ENCODE measurements at places on chromosomes 5 and 9. TPM values are rescaled to one million over a fixed set of nuclear protein-coding genes. Genes with fewer than 3 reads are reported as not detected.

GRCh38 chr9:134838651-134839454 lies 41.8 kb upstream of the FCN2 start:
- H3K27ac ChIP-seq = no peak overlapping the region
- no peaks in the 10 kb centered on the region for H3K27me3 ChIP-seq
- no peak overlapping the region for H3K4me3 ChIP-seq

The B4GALT7 gene
- 48.8 TPM for total RNA-seq

DNA sequence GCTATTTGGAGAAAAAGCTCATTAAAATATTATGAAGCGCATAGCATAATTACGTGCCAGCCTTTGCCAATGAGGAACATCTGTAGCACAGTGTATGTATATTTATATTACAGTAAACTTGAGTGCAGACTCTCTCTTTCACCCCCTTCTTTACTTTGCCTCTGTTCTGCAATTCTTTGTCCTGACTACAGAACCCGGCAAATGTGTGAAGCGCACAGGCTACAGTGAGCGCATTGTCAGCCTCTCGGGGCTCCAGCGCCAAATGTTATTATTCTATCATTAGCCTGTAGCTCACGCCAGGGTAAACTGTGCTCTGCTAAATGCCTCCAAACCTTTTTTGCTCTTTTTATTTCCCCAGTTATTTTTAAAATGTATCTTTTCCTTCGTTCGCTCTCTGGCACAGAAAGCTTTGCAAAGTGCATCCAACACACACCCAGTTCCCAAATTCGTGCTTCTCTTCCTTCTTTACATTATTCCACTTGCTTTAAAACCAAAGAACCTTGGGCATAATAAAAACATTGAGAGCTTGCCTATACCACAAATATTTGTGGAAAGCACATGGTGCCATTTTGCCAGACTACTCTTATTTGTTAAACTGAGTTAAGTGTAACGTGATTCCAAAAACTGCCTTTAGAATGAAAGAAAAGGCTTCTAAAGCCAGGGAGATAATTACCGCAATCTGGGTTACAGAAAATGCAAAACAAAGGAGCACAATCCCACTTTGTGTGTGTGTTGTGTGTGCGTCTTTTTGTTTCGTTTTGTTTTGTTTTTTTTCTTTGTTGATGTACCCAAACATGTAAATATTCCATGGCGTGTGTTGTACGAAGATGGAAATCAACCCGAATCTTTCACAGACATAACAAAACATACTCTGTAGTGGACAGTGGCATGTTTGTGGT lies 164.1 kb upstream of the MPDZ start:
- no peak overlapping the region for H3K4me3 ChIP-seq
- H3K4me1 ChIP-seq = peaks cover 9% of the 10 kb centered on the region
- DNase-seq = no peak
- no peaks in the 10 kb centered on the region for H3K36me3 ChIP-seq

The C9orf50 gene
- total RNA-seq = not detected

DNA sequence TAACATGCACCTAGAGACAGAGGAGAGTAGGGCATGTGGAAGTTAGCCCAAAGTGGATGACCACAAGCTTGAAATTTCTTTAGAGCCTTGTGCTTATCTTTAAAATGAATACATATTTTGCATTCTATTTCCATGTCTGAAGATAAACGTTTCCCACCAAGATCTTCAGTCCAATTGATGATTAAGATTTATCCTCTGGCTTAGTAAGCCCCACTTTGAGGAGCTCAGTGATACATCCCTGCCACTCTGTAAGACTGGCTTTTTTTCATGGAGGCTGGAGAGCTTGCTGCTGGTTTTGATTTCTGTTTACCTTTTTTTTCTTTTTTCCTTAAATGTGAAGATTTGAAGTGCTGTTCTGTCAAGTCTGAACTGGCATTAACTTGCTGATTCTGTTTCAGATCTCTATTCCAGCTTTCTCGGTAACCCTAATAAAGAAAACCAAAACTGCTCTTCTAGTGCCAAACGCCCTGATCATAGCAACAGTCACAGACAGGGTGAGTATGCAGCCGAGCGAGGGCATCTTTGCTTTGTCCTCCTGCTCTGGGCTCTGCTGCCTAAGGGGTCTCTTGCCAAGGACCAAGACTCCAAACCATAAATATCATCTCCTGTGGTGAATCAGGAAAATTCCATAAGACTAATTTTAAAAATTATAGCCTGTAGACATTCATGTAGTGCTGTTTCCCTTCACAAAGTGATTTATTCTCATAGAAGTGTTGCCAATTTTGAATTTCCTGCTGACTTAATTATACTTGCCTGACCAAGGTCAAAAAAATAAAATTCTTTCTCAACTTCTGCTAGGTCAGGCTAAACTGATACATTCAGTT lies 54.3 kb downstream of the GRAMD2B start:
- H3K27ac ChIP-seq = no peak overlapping the region
- peaks cover 32% of the 10 kb centered on the region for H3K36me3 ChIP-seq
- H3K4me3 ChIP-seq = no peak overlapping the region
- no peak for DNase-seq
- no peaks in the 10 kb centered on the region for H3K27me3 ChIP-seq
- H3K4me1 ChIP-seq = peaks cover 7% of the 10 kb centered on the region

The AK8 gene
- 1.4 TPM for total RNA-seq

The DPH7 gene
- 30.2 TPM for total RNA-seq

The LCN15 gene
- total RNA-seq = not detected

The RMRP gene
- total RNA-seq = 8,471 TPM

GRCh38 chr5:14812166-14812565 lies 59.4 kb downstream of the ANKH start:
- DNase-seq = no peak
- H3K27me3 ChIP-seq = no peaks in the 10 kb centered on the region
- H3K27ac ChIP-seq = no peak overlapping the region
- peaks cover 26% of the 10 kb centered on the region for H3K4me1 ChIP-seq
- no peak overlapping the region for H3K4me3 ChIP-seq
- peaks cover 8% of the 10 kb centered on the region for H3K36me3 ChIP-seq

- no peak for DNase-seq
- H3K4me3 ChIP-seq = no peak overlapping the region
- no peaks in the 10 kb centered on the region for H3K4me1 ChIP-seq
- no peaks in the 10 kb centered on the region for H3K36me3 ChIP-seq
Observed at GRCh38 chr9:117682955-117683710, 21.1 kb upstream of the TLR4 start.

- DNase-seq = no peak
- no peak overlapping the region for H3K4me3 ChIP-seq
- H3K36me3 ChIP-seq = no peaks in the 10 kb centered on the region
- no peaks in the 10 kb centered on the region for H3K27me3 ChIP-seq
Observed at GRCh38 chr9:132731230-132731629, 61.0 kb downstream of the GTF3C4 start.

The ZFP37 gene
- 1.3 TPM for total RNA-seq

DNA sequence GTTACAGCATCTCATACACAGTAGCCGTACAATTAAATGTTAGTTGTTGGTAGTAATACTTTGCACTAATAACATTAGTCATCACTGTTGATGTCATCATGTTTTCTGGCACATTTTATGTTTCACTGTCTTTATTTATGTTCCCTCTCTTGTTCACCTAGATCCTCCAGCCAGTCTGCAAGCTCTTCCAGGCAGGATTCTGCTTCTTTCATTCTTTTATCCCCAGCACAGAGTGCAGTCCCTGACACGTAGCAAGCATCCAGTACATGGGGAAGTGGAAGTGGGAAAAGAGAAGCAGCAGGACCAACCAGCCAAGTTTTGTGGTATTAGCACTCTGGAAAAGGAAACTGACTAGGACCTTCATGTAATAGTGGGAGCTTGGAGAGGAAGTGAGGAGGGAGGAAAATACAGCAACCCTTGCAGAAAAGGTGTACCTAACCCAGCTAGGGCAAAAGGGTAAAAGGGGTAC lies 89.7 kb upstream of the SLC44A1 start:
- no peak overlapping the region for H3K4me3 ChIP-seq
- no peaks in the 10 kb centered on the region for H3K36me3 ChIP-seq
- no peak overlapping the region for H3K27ac ChIP-seq
- peaks cover 13% of the 10 kb centered on the region for H3K4me1 ChIP-seq
- DNase-seq = no peak

- no peak overlapping the region for H3K4me3 ChIP-seq
- H3K4me1 ChIP-seq = no peaks in the 10 kb centered on the region
- no peaks in the 10 kb centered on the region for H3K27me3 ChIP-seq
- H3K27ac ChIP-seq = no peak overlapping the region
- H3K36me3 ChIP-seq = no peaks in the 10 kb centered on the region
Observed at GRCh38 chr9:79562749-79563386, 8.9 kb upstream of the TLE4 start.

The RASGRF2 gene
- 26.3 TPM for total RNA-seq

- no peak for DNase-seq
- no peaks in the 10 kb centered on the region for H3K36me3 ChIP-seq
- H3K4me1 ChIP-seq = no peaks in the 10 kb centered on the region
Observed at GRCh38 chr9:71634752-71635151, 133.6 kb downstream of the CEMIP2 start.

The ANKRD55 gene
- not detected for total RNA-seq

- H3K4me1 ChIP-seq = peaks cover 11% of the 10 kb centered on the region
- H3K4me3 ChIP-seq = no peak overlapping the region
- H3K27me3 ChIP-seq = no peaks in the 10 kb centered on the region
- DNase-seq = no peak
- H3K36me3 ChIP-seq = peaks cover 22% of the 10 kb centered on the region
Observed at GRCh38 chr9:86287013-86287412, 4.7 kb upstream of the ISCA1 start.

GRCh38 chr9:16333691-16334090 lies 536.8 kb downstream of the BNC2 start:
- no peak overlapping the region for H3K4me3 ChIP-seq
- H3K27ac ChIP-seq = no peak overlapping the region
- peaks cover 28% of the 10 kb centered on the region for H3K4me1 ChIP-seq
- H3K27me3 ChIP-seq = no peaks in the 10 kb centered on the region
- DNase-seq = no peak
- peaks cover 10% of the 10 kb centered on the region for H3K36me3 ChIP-seq

DNA sequence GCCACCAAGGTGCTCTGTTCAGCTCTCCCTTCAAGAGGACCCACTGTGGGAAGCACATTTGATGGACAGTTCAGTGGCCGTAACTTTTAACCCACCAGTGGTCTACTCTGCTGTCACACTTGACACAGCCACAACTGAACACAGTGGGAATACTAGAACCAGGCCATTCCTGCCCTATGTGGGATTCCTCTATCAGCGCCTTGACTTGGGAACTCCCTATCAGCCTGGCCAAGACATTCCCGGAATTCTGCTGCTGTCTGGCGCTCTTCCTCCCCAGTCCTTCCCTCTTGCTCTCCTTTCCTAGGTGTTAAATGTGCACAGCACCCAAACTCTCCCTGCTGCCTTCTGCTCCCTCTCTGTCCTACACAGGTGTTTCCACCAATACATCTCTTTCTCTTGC lies 23.1 kb upstream of the SH3PXD2B start:
- no peak overlapping the region for H3K4me3 ChIP-seq
- no peaks in the 10 kb centered on the region for H3K4me1 ChIP-seq
- DNase-seq = no peak
- H3K27ac ChIP-seq = no peak overlapping the region
- no peaks in the 10 kb centered on the region for H3K36me3 ChIP-seq
- peaks cover 53% of the 10 kb centered on the region for H3K27me3 ChIP-seq

GRCh38 chr5:125673359-125673950 lies 749.8 kb upstream of the GRAMD2B start:
- H3K27ac ChIP-seq = no peak overlapping the region
- no peaks in the 10 kb centered on the region for H3K4me1 ChIP-seq
- no peaks in the 10 kb centered on the region for H3K27me3 ChIP-seq

DNA sequence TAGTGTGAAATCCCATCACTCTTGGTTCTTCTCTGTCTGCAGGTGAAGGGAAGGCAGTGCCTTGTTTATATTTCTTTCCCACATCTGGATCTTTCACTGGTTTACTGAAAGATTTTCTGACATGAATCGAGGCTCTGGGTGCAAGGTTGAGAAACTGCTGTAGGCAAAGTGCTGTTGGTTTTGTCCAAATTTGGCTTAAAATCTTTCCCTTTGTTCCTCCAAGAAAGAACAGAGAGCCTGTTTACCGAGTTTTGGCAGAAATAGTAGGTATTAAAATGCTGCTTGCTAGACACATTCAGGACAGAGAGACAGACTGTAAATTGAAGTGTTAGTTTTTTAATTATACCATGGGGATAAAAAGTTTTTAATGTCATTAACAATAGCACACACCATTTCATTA lies 21.5 kb downstream of the SKP2 start:
- no peaks in the 10 kb centered on the region for H3K36me3 ChIP-seq
- no peak overlapping the region for H3K4me3 ChIP-seq
- no peak for DNase-seq
- no peaks in the 10 kb centered on the region for H3K4me1 ChIP-seq
- H3K27ac ChIP-seq = no peak overlapping the region

GRCh38 chr9:114737118-114737517 lies 55.1 kb upstream of the TEX48 start:
- no peak overlapping the region for H3K27ac ChIP-seq
- no peaks in the 10 kb centered on the region for H3K36me3 ChIP-seq
- H3K27me3 ChIP-seq = no peaks in the 10 kb centered on the region
- no peak overlapping the region for H3K4me3 ChIP-seq
- no peaks in the 10 kb centered on the region for H3K4me1 ChIP-seq
- no peak for DNase-seq

The TMCO6 gene
- total RNA-seq = 28.5 TPM

GRCh38 chr9:87063871-87064270 lies 116.6 kb upstream of the GAS1 start:
- peaks cover 61% of the 10 kb centered on the region for H3K27me3 ChIP-seq
- no peaks in the 10 kb centered on the region for H3K36me3 ChIP-seq
- no peaks in the 10 kb centered on the region for H3K4me1 ChIP-seq
- H3K27ac ChIP-seq = no peak overlapping the region
- H3K4me3 ChIP-seq = no peak overlapping the region

GRCh38 chr5:159978358-159978757 lies 30.6 kb upstream of the TTC1 start:
- no peak overlapping the region for H3K4me3 ChIP-seq
- peaks cover 5% of the 10 kb centered on the region for H3K27me3 ChIP-seq
- no peak overlapping the region for H3K27ac ChIP-seq

The FAM221B gene
- not detected for total RNA-seq

GRCh38 chr5:2863675-2864433 lies 112.4 kb upstream of the IRX2 start:
- H3K4me3 ChIP-seq = no peak overlapping the region
- H3K27ac ChIP-seq = no peak overlapping the region

The AGXT2 gene
- not detected for total RNA-seq

DNA sequence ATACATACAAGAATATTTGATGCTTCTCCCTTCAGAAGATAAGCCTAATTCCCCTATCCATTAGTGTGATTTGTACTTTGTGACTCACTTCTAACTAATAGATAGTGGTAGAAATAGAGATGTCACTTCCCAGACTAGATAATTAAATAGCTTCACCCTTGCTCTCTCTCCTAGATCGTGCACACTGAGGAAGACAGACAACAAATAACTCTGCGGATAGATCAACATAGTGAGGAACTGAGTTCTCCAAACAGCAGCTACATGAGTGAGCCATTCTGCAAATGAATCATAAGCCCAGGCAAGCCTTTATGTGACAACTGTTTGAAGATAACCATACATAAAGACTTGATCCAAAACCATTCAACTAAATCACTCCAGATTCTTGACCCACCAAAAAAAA lies 1083.4 kb upstream of the C9orf72 start:
- H3K4me3 ChIP-seq = no peak overlapping the region
- H3K27ac ChIP-seq = no peak overlapping the region

Data from Calu3 (cell line).